ENCODE measurements at places on chromosomes 7 and 10.

DNA sequence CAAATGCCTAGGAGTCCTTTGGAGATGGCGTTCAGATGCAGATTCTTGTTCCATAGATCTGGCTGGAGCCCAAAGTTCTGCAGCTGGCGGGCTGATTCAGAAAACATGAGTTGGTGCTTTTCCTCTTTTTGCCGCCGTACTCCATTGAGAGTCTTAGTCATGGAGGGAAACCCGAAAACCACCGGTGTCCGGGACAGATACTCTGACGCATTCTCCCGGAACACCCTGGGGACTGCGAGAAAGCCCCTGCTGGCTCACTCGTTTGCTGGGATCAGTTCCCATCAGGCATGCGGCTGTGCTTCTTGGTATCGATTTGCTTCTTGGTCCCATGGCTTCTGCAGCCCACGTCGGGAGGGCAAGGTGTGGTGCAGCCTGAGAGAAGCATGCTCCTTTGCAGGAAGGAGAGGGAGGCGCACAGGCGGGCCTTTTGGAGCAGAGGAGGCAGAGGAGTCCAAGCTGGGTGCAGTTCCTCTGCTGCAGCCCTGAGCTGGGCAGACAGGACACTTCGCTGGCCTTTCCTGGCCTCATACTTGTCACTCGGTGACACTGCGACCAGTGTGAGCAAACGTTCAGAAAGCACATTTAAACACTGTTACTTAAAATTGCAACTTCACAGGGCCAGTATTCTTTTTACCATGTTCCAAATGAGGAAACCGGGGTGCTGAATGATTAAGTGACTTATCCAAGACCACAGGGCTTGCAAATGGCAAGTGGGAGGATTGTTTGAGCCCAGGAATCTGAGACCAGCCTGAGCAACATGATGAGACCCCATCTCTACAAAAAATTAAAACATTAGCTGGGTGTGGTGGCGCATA is 30.6 kb upstream of the PFKFB3 start:
- no peak for DNase-seq

DNA sequence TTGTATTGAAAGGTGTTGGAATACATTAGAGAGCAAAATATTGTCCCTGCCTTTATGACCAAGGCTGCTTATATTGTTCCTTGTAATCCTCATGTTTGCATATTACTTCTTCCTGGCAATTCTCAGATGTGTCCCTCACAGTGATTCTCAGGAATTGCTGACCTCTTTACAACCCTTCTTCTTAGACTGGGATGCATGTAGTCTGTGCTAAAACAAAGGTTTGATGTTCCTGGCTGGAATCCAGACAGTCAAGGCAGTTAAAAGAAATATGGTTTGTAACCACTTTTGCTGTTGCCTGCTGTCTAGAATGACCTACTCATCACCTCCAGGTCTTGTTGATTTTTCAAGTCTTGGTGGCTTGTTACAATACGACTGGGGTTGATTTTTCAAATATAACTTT is 367.6 kb downstream of the HGF start:
- DNase-seq, result no peak

DNA sequence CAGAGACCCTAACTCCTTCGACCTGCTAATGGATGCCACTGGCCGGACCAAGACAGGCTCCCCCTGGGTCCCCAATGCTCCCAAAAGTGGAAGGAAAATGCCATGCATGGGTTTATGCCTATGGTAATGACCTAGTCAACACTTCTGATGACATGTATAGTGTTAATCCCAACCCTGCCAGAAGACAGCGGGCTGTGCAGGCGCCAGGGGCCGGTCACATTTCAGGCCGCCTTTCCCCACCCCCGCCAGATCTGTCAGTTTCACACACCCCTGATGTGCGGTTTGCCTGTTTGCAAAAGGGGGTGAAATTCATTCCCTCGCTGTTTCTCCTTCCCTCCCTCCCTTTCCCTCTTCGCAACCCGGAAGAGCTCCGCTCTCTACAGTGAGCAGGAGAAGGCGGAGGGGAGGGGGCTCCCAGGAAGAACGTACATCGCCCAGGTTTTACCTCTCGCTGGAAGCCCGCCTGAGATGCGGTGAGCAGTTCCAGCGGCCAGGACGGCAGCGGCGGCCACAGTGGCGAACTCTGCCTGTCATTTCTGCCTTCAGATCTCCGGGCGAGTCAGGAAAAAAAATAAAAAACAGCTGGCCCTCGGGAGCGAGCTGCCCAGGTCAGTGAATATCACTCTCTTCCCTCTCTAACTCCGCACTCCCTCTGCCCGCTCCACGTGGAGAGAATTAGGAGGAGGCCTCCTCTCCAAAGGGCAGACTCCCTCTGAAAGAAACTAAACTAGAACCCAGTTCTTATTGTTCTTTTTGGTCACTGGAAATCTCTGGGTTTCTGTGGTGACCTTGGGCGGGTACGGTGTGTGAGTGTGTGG is 9.4 kb upstream of the GATA3 start:
- no peak for DNase-seq

GRCh38 chr10:122417667-122418066 is 36.8 kb upstream of the ARMS2 start:
- no peak for DNase-seq

DNA sequence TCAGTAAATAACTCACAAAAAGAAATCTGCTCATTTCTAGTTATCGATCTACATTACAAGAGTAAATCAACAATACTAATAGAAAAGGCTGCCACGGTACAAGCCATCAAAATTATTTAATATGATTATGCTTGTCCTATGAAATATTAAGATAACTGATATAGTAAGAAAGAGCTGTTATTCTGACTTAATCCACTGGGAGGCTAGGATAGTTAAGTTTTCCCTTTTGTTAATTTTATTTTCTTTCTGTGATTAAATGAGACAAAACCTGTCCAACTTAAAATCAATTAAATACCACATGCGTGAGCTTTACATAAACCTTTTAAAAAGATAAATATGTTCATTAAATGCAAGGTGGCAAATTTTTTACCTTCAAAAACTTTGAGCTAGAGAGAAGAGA is 114.8 kb downstream of the LMBR1 start:
- no peak for DNase-seq

DNA sequence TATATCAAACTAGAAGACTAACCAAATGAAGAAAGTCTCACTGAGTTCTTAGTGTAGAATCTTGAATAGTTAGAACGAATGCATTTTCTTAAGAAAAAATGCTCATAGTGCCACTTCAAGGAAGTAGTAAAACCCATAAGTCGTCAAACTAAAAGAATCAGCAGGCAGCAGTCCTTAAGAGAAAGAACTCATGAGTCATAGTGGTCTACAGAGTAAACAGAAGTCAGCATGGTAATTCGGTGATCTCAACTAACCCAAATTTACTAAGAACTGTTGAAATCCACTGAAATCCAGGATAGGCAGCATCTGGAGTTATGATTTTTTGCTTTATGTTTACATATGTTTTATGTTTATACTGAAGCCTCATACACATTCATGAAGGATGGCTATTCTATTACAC is 256.2 kb downstream of the LHFPL3 start:
- DNase-seq, result no peak

GRCh38 chr10:24871011-24871935 is 81.1 kb downstream of the PRTFDC1 start:
- no peak for DNase-seq

- no peak for DNase-seq
Observed at GRCh38 chr7:140537750-140538482, 58.6 kb upstream of the MKRN1 start.

GRCh38 chr10:88062798-88063472 is 199.5 kb downstream of the PTEN start:
- DNase-seq, result no peak

- no peak for DNase-seq
Observed at GRCh38 chr7:50751146-50751545, 31.6 kb downstream of the GRB10 start.

- DNase-seq, result no peak
Observed at GRCh38 chr7:151630851-151631569, 111.3 kb upstream of the RHEB start.

GRCh38 chr10:97383159-97383558 is 18.0 kb downstream of the RRP12 start:
- DNase-seq, result no peak

DNA sequence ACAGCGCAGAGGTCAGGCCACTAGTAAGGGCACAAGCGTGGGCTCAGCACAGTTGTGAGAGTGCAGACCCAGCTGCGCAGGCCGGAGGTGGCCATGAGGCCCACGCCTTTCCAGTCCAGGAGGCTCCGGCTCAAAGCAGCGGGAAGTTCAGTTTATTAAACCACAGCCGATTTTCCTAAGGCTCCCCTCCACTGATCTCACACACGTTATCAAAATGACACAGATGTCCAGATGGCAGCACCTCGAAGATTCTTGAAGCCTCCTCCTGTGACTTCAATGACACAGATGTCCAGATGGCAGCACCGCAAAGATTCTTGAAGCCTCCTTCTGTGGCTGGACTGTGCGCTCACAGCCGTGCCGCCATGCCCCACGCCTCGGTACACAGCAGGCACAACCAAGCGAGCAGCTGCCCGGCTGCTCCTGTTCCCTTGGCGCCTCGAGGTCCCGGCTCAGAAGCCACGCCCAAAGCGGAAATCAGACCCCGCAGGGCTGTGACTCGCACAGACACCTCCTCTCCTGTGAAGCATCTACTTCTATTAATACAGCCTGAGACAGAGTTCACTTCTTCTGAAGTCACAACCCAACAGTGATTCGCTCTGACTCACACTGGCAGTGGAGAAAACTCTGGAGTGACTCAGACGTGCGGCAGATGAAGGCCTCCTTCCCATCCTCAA is 122.7 kb downstream of the MAD1L1 start:
- DNase-seq, result no peak

Measured in CD4-positive, alpha-beta T cell (primary cell).